MV-4-11 (cell line): ENCODE measurements at places on chromosomes 7 and 10.

DNA sequence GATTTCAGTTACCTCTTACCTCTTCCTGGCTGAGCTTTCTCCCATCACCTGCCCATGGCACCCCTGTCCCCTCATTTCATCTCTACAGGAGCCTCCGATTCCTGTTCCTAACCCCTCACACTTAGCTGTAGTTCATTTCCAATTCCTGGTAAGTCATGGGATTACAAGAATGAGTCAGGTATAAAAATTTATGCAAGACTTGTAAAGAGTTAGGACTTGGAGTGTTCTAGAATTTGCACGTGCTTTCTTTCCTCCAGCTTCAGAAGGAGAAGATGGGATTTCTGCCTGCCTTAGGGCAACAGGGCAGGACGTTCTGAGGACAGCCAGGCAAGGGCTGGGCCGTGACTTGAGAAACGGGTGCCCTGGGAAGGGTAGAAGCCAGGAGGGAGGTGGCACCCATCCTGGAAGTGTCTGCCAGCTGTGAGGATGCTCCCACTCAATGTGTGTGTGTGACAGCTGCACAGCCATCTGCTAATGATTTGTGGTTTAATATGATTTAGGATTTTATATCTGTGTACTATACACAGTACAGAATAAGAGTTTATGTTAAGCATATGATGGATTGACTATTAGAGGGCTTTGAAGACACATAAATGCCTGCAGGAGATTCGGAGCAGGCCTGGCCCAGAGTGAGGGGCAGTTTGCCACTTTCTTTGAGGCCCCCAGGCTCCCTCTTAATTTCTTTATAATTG is 81.5 kb upstream of the VIPR2 start:
- no peak for DNase-seq

- DNase-seq, result no peak
Measured at GRCh38 chr7:142813226-142813625, 41.6 kb upstream of the EPHB6 start.

DNA sequence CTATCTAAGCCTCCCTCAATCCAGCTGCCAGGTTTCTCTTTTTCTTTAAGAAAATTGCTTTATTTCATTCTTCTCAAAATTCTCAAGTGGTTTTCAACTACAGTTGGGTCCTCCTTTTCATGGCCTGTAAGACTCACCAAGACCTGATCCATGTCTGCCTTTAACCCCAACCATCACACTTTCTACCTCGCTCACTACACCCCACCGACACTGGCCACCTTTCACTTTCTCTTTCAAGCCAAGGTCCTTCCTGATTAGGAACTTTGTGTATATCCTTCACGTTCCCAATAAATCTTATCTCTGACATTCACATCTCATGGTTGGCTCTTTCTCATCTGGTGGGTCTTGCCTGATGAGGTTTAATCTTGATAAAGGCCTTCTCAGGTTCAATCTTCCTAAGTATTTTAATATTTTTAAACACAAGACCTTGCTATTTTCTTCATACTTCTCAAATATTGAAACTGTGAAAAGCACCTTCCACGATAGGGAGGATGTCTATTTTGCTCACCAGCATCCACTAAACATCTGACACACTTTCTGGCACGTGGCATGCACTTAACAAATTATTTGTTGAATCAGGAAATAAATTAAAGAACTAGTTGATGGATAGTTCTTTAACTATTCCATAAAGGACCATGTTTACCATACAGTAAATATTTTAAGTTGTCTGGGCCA is 624.8 kb downstream of the GRID1 start:
- no peak for DNase-seq

- DNase-seq, result no peak
Measured at GRCh38 chr7:130298544-130299326, 5.8 kb downstream of the CPA4 start.

- DNase-seq, result peak; percentile 79
Measured at GRCh38 chr7:150586785-150587152, 19.6 kb downstream of the GIMAP4 start.
